H1 (cell line): ENCODE measurements at places on chromosomes 1 and 21.

DNA sequence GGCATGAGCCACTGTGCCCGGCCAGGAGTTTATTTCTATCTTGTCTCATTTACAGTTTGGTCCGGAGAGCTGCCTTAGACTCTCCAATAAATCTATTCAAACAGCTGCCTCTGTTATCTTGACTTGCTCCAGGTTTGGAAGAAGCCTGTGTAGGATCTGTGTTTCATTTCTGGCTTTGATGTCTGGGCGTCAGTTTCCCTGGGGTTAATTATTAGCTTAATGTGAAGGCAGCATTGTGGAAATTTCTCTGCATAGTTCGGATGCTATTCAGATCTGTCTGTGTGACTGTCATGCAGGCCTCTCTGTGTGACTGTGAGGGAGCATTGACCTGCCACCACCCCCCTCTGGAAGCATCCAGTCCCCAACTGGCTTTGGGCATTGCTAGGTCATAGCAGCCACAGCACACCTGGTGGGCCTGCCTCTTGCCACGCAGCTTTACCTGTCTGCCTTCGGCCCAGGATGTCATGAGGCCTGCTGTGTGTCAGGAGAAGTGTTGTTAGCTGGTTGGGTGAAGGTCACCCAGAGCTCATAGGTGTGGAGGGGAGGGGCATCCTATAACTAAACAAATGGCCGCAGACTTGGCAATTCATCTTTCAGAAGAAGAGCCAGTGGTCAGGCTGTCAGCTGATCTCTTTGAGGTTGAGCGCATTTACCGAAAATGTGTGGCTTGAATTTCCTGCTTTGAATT lies 9.8 kb downstream of the IFNGR2 start:
- no peak for DNase-seq

DNA sequence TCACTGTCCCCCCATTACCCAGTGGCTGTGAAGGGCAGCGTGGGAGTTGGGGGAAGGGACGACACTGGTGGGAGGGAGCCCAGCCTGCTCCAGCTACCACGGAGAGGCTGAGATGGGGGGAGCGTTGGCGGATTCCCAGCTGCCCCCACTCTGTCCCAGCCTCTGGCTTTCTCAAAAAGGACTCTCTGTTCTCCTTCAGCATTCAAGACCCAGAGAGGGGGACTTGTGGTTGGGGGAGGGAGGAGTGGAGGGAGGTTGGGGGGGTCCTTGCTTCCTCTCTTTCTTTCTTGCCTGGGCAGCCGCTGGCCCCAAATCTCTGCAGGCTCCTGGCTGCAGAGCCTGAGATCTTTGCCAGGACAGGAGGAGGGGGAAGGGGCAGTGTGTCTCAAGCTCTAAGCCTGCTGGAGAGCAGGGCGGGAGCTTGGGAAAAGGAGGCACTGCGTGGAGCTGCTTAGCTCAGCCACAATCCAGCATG lies 2.2 kb downstream of the ATP1A2 start:
- no peak for DNase-seq

DNA sequence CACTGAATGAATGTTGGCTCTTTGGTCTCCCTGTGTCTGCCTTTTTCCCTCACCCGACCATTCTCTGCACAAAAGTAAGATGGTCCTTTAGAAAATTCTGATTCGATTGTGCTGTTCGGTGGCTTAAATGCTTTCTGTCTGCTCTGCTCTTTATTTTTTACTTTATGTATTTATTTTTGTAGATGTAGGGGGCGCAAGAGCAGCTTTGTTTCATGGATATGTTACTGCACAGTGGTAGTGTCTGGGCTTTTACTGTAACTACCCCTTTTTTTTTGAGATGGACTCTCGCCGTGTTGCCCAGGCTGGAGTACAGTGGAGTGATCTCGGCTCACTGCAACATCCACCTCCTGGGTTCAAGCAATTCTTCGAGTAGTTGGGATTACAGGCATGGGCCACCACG lies 15.7 kb downstream of the NLRP3 start:
- DNase-seq = no peak

- no peak for DNase-seq
Measured at GRCh38 chr1:30763651-30764248, 6.2 kb upstream of the LAPTM5 start.

GRCh38 chr1:101264697-101265096 lies 27.9 kb downstream of the S1PR1 start:
- DNase-seq = no peak

GRCh38 chr1:169312084-169312954 lies 55.3 kb downstream of the NME7 start:
- DNase-seq = no peak

DNA sequence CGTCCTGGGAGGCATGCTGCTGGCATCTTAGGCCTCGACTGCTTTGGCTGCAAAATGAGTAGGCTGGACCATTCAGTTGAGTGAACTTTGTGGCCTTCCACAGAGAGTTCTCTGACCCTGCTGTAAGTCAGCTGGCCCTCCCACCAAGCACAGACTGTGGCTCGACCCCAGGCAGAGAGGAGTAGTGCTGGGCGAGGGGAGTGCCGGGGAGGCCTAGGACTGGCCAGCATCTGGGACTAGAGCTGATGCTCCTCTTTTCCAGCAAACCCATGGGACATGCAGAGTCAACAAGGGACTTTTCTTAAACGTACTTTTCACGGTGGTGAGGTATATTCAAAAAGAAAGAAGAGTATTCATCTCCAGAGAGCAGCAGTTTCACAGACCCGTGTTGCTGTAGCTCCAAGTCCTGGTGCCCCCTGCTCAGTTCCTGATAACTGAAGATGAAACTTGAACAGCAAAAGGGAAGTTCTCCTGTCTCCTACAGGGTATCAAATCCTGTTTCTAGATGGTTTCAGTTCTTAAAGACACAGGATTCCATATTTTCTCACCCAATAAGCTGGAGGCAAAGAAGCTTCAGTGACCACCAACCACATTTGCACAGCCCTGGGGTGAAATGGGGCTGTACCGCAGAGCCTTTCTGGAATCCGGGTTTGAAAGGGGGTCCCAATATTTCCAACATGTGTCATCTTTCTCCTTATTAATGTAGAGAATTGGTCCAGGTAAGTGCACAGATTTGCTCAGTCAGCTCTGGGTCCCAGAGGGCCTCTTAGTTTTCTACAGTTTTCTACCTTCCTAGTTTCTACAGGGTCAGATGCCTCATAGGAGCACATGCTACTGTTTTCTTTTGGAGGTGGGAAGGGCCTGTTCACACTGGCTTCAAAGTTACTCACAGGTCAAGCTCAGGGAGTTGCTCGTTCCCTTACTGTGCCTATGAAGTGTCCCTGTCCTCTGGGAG lies 20.9 kb downstream of the BATF3 start:
- no peak for DNase-seq

GRCh38 chr1:223240122-223240521 lies 97.1 kb upstream of the TLR5 start:
- DNase-seq = no peak

DNA sequence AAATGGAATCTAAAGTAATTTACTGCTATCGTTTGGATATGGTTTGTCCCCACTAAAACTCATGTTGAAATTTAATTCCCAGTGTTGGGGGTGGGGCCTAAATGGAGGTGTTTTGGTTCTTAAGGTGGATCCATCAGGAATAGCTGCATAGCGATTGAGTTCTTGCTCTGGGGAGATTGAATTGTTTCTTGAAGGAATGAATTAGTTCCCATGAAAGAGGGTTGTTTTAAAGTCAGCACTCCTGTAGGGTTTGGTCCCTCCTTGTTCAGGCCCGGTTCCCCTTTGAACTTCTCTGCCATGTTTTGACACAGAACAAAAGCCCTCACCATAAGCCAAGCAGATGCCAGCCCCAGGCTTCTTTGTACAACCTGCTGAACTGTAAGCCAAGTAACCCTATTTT lies 170.9 kb downstream of the COL11A1 start:
- DNase-seq = no peak

DNA sequence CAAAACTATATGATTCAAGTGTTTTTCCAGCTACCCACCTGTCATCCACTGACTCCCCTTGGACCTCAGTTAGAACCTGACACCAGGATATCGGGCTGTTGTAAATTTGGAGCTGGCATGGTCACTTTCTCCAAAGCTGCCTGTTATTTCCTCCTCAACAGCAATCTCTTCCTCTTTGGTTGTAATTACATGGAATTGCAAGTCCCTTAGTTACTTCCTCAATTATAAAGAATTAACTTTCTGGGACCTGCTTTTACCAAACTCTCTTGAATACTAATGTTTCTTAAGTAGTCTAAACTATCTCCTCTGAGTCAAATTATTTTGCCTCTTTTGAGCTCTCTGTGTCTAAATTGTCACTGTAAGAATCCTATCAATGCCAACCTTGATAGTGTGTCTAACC lies 150.3 kb upstream of the SGIP1 start:
- DNase-seq = no peak

DNA sequence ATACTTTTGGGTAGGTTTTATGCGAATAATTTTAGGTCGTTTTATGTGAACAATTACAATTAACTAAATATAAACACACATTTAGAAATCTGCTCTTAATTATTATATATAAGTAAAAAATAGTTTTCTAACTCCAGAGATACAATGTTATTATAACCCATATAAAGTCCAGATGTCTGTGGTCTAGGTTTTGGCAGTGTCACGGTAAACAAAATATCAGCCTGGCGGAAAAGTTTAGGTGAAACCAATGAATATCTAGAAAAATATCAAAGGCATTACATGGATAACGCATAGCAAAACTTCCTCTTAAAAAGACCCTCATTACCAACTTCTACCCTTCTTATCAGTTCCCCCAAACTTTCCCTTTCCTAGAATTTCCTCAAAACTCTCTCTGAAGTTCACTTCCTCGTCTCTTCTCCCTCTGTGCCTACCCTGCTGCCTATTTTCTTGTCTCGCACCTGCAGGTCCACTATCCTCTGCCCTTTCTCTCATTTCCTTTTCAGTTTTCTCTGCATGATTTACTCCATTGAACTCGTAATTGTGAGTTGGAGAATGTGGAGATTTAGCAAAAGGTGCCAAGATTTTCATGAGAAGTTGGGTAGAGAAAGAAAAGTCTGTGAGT lies 21.8 kb downstream of the VTCN1 start:
- no peak for DNase-seq

DNA sequence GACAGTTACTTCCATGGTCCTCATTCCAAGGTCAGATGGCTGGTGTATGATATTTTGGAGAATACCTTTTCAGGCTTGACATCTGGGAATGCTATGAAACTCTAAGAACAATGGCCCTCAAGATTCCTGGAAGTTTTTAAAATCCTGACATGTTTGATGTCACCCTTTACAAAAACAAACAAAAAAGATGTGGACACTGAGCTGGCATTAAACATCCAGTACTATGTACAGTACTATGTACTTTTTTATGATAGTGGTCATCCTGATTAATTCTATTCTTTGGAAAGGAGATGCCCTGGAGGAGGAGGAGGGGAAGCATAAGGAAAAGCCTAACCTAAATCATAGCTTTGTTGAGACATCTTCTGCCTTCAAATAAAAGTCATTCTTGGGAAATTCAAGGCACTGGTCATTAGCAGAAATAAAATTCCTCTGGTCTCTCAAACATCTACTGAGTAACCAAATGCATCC lies 235.4 kb downstream of the HMCN1 start:
- no peak for DNase-seq

DNA sequence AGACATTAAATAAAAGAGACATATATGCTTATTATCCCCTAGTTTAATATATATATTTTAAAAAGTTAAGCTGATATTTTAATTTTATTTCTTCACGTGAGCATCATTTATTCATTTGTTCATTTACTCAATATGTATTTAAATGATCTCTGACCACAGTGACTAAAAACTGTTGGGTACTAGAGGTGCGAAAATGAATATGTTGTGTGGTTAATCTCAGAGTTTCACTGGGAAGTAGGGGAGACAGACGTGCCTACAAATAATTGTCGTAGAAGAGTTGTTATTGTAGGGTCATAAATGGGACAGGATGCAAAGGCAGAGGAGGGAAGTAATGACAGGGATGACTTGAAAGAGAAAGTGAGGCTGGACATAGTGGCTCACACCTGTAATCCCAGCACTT lies 213.0 kb upstream of the CACYBP start:
- no peak for DNase-seq

- DNase-seq = no peak
Measured at GRCh38 chr1:147238053-147238902, 4.2 kb upstream of the CHD1L start.

GRCh38 chr1:205928317-205928716 lies 14.9 kb downstream of the SLC26A9 start:
- no peak for DNase-seq

- DNase-seq = no peak
Measured at GRCh38 chr1:177926201-177926600, 43.7 kb downstream of the SEC16B start.

GRCh38 chr1:1895060-1895418 lies 4.2 kb upstream of the GNB1 start:
- DNase-seq = no peak
